Fibroblast of skin of scalp (primary cell): ENCODE measurements at places on chromosomes 5 and 9.

- peak; percentile 8 for DNase-seq
These were observed 2.3 kb upstream of the SLC12A2 start for GRCh38 chr5:128081111-128081851.

DNA sequence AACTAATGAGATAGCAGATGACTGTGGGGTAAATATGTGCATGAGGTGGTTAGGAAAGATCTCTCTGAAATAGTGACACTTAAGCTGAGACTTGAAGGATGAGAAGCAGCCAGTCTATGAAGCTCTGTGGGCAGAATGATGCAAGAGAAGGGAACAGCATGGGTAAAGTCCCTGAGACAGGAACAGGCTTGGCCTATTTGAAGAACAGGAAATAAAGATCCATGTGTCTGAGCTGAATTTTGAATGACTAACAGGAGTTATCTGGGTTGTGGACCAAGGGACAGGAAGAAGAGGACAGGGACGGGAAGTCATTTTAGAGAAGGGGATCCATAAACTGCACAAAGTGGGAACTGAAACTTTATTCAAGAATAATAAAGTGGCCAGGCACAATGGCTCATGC lies 25.6 kb upstream of the HMGCS1 start:
- no peak for DNase-seq

- DNase-seq = no peak
These were observed 33.3 kb downstream of the CD180 start for GRCh38 chr5:67163231-67163756.

DNA sequence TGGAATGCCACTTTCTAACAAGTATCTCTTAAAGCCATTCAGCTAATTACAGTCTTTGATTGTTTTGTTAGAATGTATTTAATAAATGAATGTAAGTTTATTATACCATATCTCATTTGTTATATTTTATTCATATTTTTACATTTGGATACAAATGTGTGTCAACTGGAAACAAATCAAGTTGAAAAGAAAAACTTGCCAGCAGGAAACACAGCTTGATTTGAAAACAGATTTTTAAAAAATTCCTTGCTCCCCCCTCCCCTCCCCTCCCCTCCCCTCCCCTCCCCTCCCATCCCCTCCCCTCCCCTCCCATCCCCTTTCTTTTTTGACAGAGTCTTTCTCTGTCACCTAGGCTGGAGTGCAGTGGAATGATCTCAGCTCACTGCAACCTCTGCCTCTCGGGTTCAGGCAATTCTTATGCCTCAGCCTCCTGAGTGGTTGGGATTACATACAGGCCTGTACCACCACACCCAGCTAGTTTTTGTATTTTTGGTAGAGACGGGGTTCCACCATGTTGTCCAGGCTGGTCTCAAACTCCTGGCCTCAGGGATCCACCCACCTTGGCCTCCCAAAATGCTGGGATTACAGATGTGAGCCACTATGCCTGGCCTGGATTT lies 227.6 kb downstream of the WDR70 start:
- DNase-seq = no peak

DNA sequence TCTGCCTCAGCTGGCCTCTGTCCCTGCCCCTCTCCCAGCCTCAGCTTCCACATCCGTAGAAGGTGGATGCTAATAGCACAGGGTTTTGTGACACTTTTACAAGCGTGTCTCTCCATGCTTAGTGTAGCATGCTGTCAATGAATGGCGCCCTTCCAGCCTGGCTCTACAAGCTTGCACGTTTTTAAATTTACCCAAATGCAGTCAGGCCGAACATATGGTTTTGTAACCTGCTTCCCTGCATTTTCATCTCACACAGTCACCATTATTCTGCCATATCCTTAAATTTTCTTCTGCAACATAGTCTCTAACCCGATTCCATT lies 28.8 kb downstream of the FAM163B start:
- DNase-seq = no peak

DNA sequence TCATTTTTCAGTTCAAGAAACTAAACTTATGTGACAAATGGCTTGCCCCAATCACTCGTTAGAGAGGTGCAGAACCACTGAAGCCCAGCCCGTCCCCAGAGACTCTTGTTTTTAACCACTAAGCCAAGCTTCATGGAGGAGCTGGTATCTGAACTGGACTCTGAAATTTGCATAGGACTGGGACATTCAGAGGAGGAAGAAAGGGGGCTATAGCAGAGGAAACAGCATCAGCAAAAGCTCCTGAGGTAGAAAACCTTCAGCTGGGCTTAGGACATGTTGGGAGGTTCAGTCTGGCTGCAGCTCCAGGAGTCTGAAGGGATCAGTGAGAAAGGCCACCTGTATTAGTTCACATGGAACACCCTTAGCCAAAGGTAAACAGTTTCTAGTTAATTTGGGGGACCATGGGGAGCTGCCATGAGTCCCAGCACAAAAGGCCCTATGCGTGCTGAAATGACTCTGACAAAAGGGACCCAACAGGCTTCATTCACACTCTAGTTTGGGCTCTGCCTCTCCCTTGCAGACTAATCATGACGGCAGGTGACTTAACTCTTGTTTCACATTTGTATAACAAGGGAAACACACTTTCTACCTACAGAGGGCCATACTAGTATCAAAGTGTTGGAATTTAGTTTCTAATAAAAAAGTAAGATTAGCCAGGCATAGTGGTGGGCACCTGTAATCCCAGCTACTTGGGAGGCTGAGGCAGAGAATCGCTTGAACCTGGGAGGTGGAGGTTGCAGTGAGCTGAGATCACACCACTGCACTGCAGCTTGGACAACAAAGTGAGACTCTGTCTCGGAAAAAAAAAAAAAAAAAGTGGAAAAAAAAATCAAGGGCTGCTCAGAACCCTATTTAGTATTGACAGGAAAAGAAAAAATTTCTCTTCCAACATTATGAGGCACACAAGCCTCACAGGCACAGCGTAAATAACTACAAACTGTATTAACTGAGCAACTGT lies 10.2 kb downstream of the FBXO10 start:
- no peak for DNase-seq

DNA sequence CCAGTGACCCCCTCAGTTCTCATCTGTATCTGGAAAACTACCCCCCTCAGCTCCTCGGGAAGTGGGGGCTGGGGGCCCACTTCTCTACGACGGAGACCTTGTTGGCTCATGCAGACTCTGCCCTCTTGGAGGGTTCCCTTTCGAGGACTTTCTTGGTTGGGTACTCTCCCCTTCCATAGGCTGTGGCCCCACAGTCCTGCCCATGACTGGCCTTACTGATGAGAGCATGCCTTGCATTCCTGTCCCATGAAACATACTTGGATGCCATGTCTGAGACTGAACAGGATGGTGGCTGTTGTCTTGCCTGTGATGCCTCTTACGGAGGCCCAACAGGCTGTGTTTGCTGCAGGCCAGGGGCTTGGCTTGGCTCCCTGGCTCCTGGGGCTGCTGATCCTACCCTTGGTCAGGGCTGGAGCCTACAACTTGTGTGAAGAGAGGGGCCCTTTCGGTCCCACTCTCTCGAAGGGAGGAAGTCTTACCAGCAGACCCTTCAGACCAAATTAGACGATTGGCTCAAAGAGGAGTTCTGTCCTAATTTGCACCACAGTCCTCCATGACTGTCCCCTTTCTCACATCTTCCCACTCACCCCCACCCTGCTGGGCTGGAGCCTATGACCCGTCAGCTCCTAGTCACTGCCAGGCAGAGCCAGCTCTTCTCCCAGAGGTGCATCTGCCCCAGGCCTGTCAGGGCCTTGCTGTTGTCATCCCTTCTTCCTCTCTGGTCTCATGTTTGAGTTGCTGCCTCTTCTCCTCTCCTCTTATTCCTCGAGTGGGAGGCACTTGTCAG lies 109.9 kb downstream of the CACNA1B start:
- peak; percentile 13 for DNase-seq

- no peak for DNase-seq
These were observed 1.6 kb upstream of the SEC16A start for GRCh38 chr9:136484153-136485048.

DNA sequence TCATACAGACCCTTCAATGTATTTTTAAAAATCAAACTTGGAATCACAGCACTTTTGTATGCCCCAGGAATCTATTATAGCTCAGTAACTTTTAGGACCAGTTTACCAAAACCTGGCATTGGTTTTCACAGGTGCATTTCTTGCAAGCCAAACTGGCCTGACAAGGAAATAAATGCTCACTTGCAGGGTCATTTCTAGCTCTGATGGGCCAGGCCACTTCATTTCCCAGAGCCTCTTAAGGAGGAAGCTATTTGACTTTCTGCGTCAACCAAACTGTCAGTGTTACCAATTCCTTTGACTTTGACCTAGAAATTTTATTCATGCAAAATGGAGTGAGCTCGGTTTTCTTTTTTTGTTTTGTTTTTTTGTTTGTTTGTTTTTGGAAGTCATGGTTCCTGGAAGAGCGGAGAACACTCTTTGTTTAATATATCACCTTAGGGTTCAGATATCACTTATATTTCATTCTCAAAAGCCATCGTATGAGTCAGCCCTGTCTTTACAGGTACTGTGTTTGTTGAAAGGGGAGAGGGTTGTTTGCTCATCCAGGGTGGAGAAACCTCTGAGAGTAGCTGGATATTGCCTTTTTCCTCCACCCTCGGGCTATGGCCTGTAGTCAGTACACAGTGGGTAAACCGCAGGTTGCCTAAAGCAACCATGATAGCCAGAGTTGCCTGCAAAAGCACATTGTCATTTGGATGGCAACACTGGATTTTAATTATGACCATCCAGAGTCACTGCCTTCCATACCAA lies 58.9 kb downstream of the GNA14 start:
- no peak for DNase-seq

DNA sequence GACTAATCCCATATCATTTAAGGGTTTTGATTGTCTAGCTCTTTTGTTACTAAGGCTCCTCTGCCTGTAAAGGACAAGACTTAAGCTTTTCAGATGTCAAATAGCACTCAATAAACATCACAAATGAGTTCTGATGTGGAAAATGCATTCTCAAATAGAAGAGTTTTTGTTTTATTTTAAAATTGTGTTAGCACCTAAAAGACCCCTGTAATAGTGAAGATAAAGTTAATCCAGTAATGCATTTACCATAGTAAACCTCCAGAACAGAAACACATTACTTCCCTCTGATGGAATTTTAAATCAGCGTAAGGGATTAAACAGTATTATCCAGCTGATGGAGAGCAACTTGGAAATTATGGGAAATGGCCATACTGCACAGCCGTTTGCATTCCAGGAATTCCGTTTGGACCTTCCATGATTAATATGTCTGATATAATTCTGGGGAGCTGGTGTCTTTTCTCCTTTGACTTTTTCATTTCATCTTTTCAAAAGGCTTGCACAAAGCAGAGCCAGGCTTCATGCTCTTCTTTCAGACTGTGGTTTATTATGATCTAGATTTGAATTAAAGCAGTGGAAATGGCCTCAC lies 105.6 kb downstream of the PPP2R2B start:
- DNase-seq = no peak

DNA sequence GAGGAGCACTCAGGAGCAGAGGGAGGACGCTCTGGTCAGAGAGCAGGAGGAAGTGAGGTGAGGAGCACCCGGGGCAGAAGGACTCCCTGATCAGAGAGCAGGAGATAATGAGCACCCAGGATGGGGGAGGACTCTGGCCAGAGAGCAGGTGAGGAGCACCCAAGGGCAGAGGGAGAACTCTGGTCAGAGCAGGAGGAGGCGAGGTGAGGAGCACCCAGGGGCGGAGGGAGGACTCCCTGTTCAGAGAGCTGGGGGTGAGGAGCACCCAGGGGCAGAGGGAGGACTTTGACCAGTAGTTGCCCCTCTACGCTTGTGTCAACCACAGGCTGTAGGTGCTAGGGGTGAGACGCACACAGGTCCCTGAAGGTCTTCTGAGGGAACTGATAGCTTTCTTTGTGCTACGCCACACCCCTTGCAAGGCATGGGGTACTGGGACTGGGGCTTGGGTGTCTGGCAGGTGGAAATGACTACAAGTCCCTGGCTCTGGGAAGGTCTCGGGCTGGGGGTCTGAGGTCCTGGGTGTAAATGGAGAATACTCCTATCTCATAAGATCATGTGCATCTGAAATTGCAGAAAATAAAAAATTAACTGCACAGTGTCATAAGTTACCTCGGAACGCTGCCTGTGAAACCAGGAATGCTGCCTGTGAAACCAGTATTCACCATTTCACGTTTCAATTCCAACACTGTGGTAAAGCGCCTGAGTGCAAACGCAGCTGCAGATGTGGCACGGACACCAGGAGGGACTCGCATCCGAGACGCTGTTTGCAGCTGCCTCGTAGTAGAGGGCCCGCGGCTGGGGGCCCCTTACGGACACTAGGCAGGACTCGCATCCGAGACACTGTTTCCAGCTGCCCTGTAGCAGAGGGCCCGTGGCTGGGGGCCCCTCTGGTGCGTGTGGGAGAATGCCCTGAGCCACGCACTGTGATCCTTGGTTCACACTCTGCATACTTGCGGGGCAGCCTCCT lies 27.0 kb upstream of the SLC6A3 start:
- DNase-seq = no peak

DNA sequence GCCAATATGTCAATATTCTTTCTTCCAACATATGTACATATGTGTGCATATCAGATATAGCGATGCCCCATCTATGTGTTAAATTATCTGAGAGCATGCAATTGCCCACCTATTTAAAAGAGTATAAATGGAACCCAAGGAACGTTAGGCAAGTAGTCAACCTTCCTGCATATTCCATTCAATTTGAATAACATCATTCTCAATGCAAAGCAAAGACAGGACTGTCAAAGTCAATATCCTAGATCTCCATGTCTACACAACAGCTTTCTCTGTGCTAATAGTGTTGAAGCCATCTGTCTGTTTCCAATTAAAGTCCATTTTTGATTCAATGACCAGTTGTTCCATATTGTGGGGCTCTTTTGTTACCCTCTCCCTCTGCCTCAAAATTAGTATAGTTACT lies 85.3 kb upstream of the COX7C start:
- no peak for DNase-seq

DNA sequence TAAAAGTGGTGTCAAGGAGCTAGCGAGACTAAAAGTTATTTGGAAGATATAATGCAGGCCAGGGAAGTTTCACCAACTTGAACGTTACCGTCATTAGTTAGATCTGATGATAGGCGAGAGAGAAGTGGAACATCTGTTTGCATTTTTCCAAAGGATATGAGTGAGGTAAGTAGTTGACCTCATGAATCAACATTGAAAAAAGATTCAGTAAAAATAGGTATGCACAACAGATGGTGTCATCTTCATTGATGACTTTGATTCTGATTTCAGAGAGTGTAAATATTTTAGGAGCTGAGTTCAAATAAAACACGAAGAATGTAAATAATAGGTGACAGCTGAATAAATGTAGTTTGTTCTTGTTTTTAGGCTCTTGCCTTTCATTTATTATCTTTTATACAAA lies 998.9 kb upstream of the CDH6 start:
- no peak for DNase-seq

- DNase-seq = peak; percentile 69
These were observed 210.3 kb downstream of the ACTL7B start for GRCh38 chr9:108645520-108645919.

DNA sequence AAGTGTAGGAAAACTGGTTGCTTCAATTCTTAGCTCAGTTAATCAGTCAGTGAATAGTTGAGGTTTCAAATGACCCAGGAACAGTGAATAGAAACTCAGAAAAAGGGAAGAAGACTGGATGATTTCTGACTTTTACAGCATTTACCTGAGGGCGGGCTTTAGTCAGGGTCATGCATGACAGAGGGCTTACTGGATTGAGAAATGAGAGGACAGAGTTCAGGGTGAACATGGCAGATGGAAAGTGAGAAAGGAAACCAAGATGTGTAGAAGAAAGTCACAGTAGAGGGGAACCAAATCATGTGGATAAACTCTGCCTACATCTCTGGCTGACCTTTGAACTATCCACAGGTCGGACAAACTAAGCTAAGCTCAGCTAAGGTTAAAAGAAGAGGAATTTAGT lies 596.0 kb downstream of the SEMA5A start:
- DNase-seq = no peak

- no peak for DNase-seq
These were observed 604.5 kb downstream of the ISL1 start for GRCh38 chr5:51987669-51988209.

- no peak for DNase-seq
These were observed 34.1 kb upstream of the CPLANE1 start for GRCh38 chr5:37283214-37283820.
